ENCODE measurements at places on chromosomes 5 and 9.

DNA sequence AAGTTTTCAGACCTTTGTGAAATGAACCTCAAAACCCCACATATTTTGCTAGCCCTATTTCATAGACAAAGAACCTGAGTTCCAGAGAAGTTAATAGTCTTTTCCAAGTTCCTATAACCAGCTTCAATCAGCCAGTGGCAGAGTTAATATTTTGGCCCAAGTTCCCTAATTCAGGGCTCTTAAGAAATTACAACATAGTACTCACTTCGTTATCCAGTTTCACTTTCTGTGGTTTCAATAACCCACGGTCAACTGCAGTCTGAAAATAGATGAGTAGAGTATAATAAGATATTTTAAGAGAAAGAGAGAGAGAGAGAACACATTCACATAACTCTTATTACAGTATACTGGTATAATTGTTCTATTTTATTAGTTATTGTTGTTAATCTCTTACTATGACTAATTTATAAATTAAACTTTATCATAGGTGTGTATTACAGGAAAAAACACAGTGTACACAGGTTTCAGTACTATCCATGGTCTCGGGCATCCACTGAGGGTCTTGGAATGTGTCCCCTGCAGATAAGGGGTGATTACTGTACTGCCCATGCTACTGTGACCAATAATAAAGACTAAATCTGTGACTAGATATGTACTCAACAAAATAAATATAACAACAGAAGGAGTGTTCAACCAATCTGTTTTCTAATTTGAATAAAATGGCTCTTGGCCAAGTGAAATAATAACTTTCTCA is 9.3 kb upstream of the MYOT start:
- no peak for DNase-seq

DNA sequence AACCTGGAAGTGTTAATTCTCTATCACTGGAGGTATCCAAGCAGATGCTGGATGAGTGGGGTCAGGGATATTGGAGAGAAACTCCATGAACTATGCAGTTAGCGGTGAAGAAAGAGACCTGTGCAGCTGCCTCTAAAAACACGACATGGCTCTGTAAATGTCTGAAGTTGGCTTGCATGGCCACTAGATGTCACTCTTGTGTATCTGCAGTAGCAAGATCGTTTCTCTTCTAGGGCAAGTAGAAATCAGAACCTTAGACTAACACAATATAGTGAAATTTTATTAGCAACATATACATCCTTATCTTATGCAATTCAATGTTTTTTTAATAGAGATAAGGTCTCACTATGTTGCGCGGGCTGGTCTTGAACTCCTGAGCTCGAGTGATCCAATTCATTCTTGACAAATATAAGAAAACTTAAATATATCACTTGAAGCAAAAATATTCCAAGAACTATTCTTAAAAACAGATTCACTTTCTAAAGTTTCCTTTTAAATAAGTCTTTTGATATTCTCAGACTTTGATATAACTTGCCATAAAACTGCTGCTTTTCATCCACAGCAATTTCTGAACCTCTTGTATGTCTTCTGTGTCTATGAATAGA is 2.9 kb downstream of the OR2S2 start:
- peak; percentile 49 for DNase-seq

GRCh38 chr5:37002176-37002751 is 125.7 kb downstream of the NIPBL start:
- DNase-seq: no peak

GRCh38 chr5:174935854-174936474 is 211.6 kb downstream of the MSX2 start:
- DNase-seq: no peak

- DNase-seq: no peak
Measured at GRCh38 chr5:66356011-66356565, 212.0 kb downstream of the SREK1 start.

- DNase-seq: no peak
Measured at GRCh38 chr9:77649109-77649812, 1.1 kb upstream of the GNA14 start.

DNA sequence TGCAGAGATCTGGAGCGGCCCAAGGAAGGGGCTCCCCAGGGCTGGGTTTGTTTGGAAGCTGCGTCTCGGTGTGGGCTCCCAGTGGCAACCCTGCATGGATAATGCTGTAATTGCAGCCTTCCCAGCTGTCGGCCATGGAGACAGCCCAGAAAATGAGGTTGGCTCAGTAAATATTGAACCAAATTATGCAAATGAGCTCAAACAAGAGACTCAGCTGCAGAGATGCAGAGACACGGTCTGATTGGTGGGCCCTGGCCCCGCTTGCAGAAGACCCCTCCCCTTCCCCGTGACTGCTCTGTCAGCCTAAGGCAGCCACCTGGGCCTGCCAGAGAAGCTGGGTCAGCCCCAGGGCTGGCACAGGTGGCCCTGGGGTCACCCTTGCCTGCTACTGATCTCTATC is 75.9 kb downstream of the RAD23B start:
- no peak for DNase-seq

DNA sequence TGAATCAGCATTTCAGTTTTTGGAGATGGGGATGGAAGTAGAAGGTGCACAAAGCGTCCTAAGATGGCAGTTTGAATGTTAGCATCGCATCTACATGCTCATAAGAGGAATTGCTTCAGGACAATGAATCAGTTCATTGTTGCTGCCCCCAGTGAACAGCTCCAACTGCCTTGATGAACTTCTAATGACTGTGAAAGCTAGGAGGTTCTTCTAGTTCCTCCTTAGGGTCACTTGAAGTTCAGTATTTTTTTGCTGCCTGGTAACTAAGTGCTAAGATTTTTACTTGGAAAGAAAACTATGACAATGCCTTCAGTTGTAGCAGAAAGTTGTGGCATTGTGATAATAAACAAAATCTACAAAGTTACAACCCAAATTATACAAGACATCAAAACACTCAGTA is 271.6 kb downstream of the RAB3C start:
- no peak for DNase-seq

- DNase-seq: no peak
Measured at GRCh38 chr5:6843821-6844220, 130.6 kb downstream of the TENT4A start.

DNA sequence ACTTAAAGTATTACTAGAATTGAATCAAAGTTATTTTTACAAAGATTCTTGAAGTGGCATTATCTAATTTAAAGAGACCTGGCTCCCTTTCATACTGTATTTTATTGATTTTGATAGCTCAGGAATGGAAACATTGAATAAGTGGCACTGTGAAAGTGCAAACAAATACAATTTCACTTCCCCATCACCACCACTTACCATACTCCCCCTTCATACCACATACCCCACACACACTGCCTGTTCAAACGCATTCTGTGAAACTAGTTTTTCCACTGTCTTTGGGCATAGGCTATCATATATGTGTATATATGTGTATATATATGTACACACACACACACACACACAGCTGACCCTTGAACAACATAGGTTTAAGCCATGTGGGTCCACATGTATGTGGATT is 62.1 kb upstream of the ATG10 start:
- DNase-seq: no peak

DNA sequence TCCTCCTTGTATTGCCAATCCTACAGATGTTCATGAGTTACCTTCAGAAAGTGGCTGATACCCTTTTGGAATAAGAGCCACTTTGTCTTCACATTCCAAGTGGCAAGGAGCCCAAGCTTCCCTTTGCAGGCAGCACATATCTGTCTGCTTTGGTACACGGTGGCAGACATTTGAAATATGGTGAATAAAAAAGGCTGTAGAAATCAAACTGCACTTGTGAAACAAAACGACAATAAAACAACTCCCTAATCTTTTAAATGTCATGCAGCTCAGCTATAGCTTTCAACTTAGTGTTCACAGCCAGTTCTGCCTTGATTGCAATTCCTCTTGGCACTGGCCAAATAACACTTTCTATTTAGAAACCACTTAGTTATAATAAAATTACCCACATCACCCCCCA is 35.0 kb upstream of the DMAC1 start:
- no peak for DNase-seq

DNA sequence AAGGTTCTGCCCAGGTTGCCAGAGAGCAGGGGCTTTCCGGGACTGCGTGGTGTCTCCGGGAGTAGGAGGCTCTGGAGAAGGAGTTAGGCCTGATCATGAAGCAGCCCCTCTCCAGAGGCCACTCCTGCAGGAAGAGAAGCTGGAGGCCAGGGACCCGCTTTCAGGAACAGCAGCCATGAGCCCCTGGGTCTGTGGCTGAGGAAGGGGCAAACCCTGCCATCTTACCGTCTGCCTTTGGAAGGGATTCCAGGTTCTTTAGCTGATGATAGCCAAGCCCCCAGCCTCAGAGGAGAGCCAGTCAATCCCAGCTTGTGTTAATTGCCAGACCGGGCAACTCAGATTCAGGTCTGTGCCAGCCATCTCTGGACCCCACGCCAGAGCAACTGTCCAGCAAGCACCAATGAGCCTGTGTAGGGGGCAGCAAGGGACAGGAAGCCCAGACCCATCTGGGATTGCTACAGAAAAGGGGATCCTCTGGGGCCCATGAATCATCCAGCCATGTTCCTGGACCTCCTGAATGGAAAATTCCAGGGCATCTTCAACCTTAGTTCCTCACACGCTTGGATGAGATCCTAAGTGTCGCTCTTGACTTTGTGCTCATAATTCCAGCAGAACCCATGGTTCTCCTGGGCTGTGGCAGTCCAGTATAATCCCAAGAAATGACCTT is 42.7 kb upstream of the MVB12B start:
- no peak for DNase-seq

DNA sequence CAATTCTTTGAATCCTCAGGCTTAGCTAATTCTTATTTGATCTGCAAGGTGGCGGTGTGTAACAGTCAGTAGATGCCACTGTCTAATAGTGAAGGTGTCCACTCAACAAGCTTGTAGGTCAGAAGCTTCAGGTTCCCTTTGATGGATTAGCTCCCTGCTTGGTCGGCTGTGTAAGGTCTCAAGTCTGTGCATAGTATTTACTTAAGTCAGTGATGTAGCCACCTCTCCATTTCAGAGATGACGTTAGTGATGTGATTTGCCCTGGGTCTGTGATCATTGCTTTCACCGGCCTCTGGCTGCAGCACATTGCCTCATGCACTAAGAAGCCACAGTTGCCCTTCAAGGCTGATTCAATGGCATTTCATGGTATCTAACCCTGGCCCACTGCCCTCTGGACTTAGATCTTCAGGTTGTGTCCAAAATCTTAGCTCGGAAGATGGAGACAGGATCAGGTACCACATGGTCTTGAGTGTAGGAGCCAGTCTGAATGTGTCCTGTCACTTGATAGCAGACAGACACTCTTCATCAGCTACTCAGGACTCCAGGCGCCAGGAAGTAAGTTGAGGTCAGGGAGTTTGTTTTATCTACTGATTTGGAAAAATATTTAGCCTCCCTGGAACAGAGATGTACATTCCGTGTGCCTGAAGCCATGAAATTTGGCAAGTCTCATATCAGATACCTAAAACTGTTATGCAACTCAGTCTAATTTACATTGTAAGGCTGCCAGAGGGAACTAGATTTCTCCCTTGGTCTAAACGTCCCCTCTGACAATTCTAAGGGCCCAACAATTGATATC is 42.9 kb downstream of the SUB1 start:
- DNase-seq: no peak

- no peak for DNase-seq
Measured at GRCh38 chr9:5819174-5819573, 13.7 kb downstream of the ERMP1 start.

- no peak for DNase-seq
Measured at GRCh38 chr5:68953875-68954617, 139.8 kb upstream of the SLC30A5 start.

DNA sequence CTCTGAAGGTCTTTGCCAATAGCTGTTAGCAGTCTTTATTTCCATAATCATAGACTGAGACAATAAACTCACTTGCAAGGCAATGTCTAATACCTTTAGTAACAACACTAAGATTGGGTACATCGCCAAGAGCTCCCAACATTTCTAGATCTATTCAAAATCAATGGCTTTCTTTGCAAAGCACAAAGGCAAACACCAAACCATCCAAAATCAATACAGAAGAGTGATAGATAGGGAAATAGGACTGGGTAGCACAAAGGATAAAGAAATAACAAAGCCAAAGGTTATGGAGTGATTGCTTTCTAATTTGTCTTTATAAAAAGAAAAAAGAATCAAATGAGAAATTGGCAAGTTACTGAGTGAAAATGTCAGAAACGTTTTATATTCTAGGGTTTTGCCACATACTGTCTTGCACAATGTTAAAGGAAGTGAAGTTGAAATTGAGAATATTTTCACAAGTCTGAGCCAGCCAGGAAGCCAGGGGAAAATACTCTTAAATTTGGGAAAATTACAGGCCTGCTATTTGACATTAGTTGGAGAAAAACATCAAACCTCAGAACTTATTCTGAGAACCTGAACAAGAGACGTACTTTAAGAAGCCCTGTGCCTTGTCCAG is 53.3 kb upstream of the LHFPL2 start:
- no peak for DNase-seq

- DNase-seq: no peak
Measured at GRCh38 chr9:113559834-113560800, 96.6 kb downstream of the RGS3 start.

- no peak for DNase-seq
Measured at GRCh38 chr5:55603922-55604321, 69.2 kb upstream of the PLPP1 start.

Measured in DMS79 (cell line).